D721Med (cell line): ENCODE measurements at places on chromosomes 1 and 21.

DNA sequence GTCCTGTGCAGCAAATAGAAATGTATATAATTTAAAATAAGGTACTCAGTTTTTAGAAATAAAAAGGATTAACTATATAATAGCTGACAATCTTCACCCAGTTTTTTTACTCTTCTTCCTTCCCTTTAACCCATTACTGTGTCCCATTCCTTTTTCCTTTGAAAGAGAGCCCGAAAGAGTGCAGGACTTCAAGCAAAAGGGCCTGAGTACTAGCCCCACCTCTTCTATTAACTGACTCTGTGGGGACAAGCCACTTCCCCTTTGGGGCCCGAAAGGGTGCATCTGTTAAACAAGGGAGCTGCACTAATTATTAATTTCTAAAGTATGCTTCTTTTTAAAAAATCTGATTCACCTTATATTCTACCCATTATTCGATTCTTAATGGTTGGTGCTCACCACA is 3.3 kb downstream of the USP24 start:
- no peak for DNase-seq

GRCh38 chr1:150273311-150273710 is 721 bp downstream of the C1orf54 start:
- DNase-seq, result no peak

DNA sequence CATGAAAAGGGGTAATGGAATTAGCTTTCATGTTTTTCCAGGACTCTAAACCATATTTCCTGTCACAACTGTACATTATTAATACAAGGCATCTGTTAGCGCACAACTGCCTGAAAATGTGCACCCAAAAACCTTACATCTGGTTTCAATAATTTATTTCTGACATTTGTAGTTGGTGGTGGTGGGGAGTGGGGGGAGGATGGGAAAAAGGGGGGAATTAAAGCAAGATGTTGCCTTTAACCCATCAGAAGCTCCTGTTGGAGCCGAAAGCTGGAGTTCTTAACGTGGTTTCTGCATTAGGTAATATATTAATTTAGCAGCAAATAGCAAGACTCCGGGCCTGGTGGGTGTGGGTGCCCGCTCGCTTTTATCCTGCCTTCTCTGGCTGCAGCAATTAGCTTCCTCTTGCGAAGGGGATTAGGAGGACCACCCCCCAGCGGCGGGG is 36.9 kb upstream of the HHAT start:
- DNase-seq, result no peak

DNA sequence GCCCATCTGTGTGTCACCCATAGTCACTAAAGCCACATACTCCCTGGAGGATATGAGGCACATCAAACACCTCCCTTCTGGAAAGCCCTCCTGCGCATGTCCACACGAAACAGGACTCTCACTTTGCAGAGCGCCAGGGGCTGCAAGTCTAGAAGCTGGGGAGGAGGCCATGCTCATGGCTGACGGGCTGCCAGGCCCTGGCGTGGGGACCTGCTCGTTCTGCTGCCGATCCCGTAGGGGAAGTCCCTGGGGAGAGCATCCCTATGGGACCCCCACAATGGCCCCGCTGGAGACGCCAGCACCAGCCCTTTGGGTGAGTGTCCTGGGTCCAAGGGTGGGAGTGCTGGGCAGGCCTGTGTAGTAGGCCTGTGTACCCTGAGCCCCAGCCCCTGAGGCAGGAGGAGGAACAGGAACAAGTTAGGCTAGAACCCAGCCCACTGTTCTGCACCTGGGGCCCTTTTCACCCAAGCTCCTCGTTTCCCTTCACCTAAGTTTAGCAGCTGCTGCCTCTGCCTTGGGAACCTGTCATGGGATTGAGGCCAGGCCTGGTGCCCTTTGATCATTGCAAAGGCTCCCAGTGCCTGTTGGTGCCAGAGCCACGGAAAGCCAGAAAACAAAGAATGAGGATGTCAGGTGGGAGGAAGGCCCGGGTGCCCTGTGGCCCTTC is 9.9 kb downstream of the FAM3B start:
- no peak for DNase-seq

- DNase-seq, result no peak
These were observed 689.2 kb downstream of the MATN1 start for GRCh38 chr1:30034105-30034626.

DNA sequence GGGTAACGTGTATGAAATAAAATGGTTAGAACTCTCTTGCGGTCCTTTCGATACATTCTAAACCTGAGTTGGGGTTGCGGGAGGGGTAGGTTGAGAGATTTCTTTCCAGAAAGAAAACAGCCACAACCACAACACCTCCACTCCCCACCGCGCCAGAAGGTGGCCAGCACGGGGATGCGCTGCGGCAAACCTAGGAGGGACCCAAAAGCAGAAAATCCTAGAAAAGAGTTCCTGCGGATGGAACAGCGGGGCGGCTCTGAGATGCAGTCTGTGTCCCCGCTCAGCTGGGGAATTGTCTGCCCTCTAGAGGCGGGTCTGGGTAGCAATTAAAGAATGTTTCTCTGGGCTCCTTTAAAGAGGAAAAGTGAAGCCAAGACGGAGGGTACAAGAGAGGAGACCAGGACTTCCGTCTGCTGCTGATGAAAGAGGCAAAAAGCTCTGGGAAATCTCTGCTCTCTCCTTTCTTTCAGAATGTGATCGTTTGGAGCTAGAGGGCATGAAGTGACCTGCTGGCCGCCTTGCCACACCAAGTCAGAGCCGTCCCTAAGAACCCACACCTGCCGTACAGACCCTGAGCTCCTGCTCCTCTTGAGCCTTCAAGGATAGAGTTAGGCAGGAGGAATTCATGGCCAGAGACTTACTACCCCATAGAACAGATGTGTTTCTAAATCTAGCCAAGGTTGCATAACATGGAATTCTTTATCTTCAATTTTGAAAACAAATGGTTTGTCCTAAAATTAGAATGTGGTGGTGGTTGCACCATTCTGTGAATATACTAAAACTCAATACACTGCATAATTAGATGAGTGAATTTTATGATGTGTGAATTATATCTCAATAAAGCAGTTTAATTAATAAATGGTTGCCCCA is 46.5 kb upstream of the COA6 start:
- DNase-seq, result no peak

DNA sequence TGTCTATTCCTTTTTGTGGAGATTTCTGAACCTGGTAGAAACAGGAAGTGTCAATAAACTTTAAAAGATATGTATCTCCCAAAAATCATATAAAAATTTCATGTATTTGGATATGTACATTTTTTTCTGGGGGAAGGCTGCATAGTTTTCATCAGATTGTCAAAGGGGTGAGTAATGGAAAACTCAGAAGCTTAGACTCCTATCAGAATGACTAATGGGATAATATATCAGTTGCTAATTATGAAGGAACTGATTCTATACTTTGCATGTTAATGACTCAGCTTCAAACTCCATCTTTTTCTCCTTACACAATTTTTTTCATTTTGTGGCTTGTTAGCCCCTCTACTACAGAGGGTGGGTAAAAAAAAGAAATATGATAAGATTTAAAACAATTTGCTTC is 55.9 kb downstream of the GON4L start:
- no peak for DNase-seq

- no peak for DNase-seq
These were observed 148.6 kb downstream of the TIAM1 start for GRCh38 chr21:31195334-31196015.

DNA sequence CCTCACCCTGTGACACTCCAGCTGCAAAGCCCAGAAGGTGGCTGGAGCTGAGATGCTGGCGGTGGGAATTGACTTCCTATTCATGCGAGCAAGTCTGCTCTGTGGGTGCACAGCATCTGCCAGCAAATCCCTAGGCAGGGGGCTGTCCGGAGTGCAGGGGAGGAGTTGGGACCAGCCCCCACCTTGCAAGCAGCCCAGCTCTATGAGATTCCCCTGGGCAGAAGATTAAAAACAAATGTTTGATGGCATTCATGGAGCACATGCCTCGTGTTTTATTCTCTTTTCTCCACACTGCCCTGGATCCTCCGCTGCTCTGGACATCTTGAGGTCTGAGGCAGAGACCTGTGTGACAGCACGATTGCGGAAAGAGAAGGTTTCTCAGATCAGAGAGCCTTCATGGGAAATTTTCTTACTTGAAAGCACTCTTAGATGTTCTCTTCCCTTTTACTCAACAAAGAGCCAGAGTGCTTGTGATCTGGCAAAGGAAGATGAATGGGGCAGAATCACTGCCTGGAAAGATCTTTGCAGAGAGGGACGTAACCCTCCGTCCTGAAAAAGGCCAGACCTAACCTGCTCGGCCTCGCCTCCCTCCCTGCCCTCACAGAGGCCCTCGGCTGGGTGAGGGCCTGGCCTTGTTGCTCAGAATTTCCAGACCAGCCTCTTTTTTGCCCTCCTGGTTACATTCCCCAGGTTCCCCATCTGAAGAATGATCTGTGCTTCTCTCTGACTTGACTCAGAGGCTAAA is 597.1 kb downstream of the KIF26B start:
- DNase-seq, result no peak

GRCh38 chr21:46190491-46191131 is 6.4 kb upstream of the SPATC1L start:
- DNase-seq, result no peak

GRCh38 chr1:189751311-189751710 is 726.4 kb downstream of the BRINP3 start:
- no peak for DNase-seq

- DNase-seq, result no peak
These were observed 20.0 kb upstream of the PIGV start for GRCh38 chr1:26767714-26768113.

- DNase-seq, result no peak
These were observed at the start of gene TIAM1 for GRCh38 chr21:31343680-31344480. Gene TIAM1, minus strand, starts transcription at chr21:31344261. Its CDS starts 77,289 bp downstream, at chr21:31266972.

GRCh38 chr1:200642481-200642880 is 21.9 kb upstream of the KIF14 start:
- DNase-seq, result no peak

GRCh38 chr1:185444676-185445075 is 127.6 kb upstream of the IVNS1ABP start:
- no peak for DNase-seq

DNA sequence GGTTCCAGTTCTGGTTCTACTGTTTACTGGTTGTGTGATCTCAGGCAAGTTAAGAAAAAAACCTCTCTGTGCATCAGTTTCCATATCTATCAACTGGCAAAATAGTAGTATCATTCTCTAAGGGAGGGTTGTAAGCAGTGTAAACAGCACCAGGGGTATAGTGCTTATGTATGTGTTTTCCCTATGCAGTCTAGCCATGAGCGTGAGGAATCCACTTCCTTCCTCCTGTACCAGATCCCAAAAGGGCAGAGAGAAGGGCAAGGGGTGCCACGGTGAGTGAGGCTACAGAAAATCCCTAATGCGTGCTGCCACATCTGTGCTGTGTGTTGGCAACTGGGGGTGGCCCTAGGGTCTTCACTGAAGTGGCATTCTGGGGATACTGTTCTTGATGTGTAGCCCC is 18.4 kb upstream of the RNF19B start:
- no peak for DNase-seq

DNA sequence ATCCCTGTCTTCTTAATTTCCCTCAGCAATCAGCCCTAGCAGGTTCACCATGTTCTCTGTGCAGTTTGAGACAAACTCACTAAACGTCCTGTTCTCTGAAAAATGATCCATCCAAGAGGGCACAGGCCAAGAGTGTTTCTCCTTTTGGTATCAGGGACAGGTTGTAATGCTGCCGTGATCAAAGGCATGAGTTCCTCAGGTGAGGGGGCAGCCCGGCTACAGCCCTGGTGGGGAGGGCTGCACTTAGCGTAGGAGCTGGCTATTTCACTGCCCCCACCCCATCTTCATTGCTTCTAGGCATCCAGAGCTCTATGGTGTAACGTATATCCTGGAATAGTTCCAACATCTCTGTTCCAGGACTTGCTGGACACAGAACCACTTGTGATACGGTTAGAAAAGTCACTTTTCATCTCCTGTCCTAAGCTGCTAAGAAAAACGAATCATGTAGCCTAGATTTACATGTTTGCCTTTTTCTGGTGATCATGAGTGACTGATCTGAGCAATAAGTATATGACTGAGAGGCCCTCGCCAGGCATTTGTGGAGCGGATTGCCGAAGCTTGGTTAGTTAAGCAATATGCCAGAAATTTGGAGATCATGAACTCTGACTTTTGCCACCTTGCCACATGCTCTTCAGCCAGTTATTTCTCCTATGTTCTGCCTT is 41.1 kb upstream of the SRP9 start:
- DNase-seq, result no peak

DNA sequence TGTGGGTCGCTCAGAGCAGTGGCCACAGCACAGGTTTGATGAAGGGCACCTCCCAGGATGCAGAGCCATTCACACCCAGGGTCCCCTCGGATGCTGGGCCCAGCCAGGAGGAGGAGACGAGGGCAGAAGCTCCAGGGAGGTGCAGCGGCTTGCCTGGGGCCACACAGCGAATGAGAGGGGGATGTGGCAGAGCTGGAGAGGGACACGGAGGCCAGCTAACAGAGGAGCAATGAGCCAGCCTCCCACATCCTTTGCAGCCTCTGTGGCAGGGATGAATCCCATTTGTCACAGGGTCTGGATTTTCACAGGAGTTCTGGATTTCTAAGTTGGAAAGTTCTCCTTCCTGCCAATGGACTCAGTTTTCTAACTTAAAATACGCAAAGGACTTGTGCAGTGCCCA is 35.9 kb downstream of the CHD5 start:
- no peak for DNase-seq

GRCh38 chr1:45934947-45935346 is 131.5 kb downstream of the MAST2 start:
- DNase-seq, result no peak

DNA sequence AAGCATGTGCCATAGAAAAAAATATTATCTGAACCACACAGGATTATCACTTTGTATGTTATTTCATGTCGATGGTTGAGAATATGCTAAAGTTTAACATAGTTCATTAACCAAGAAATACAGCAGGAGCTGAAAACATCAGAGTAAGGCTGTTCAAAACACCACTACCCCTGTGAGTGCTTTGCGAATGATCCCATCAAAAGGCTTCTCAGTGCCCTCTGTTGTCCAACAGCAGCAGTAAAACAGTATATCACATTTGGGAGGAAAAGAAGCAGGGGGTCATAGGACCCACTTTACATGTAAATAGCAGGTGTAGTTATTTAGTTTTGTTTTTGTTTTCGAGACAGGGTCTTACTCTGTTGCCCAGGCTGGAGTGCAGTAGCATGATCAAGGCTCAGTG is 289.4 kb upstream of the FMN2 start:
- DNase-seq, result no peak

DNA sequence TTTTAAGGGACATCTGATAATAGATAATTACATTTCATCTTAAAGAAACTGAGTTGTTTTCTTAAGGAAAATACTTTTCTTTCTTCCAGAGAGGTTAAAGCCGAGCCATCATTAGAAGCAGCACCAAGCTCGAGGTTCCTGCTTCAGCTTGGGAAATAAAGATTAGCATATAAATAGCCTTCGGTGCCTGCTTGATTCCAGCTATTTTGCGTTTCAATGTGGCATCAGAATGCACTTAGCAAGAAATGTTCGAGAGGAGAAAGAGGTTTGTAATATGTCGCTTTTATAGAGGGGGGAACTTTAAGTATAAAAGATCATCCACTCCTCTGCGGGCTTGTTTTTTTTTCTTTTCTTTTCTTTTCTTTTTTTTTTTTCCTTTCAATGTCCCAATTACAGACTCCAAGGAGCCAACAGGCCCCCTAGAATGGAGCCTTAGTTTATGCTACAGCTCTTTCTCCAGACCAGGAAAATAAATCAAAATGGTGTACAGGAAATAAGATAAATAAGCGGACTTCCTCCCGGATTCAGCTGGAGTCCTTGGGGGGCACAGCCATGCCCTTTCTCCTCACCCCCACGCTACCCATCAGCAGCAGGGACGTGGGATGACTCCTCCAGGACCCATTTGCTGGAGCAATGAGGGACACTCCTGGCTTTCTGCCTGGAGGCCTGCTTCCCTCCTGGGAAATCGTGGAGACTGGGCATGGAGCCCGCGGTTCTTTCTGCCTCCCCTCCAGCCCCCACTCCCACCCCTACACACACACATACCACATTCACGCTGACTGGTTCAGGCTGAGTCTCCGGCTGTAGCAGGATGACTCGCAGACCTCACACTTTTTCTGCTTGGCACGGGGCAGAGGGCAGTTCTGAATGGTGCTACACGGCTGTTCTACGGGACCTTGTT is 131.6 kb downstream of the RRAGC start:
- no peak for DNase-seq
